G401 (cell line): ENCODE measurements at places on chromosomes 11 and 22.

DNA sequence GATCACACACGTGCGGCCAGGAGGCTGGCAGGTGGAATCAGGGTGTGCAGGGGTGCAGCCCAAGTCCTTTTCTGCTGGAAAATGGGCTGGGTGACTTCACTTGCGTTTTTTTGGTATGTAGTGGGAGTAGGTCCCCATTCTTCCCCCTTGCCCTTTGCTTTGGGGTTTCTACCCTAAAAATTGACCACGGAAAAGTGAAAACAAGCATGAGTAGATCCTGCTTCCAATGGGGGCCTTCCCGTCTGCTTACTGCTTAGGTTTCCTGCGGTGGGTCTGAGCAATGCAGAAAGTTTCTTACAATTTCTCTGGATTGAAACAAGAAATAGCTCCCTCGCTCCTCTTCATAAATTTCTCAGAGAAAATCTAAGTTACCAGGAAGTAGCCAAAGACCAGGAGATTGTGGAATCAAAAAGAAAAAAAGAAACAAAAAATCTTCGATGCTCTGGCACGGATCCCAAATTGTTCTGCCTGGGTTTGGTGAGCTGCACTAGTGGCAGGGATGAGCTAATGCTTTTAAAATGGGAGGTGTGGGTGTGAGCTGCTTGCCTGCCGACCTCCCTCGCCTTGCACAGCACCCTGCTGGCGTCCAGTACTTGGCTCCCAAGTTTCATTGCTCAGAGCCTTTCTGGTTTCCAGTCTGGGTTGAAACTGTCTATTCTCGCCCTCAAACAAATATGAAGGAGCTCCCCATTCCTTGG lies 2.4 kb downstream of the TIMP3 start:
- DNase-seq: no peak

DNA sequence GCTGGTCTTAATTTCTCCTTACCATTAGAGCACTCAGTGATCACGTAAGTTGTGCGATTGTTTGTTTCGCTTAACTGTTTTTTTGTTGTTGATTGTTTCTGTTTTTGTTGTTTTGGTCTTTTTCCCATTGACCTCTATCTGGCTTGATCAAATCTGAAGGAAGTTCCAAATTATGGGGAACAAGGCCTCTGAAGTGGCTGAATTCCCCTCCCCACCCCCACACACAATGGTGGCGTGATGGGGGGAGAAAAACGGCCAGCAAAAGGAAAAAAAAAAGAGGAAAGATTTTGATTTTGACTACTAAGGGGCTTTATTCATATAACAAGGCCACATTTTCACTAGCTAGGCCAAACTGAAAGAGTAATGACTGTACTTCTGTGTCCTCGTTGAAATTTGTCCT lies 53.6 kb downstream of the OSBPL5 start:
- no peak for DNase-seq

- DNase-seq: no peak
These were observed 213.6 kb downstream of the LRRC4C start for GRCh38 chr11:41245704-41246398.

- DNase-seq: no peak
These were observed 56.5 kb downstream of the PDHX start for GRCh38 chr11:34972892-34973291.

DNA sequence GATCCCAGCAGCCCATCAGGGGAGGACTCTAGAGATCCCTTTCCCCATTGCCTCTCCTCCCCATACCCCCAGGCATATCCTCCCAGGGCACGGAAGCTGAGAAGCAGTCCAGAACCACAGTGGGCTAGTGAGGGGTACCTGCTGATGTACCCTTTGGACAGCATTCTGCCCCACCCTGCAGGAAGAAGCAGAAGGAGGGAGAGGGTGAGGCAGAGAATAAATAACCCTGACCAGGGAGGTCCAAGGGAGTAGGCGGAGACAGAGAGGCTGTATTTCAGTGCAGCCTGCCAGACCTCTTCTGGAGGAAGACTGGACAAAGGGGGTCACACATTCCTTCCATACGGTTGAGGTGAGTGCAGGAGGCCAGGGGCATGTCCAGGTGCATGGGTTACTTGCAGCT lies at the start of gene OR51E1:
TSS of gene OR51E1 (plus strand) at position 301 of the 400 bp plus-strand sequence. CDS start 8,545 bp downstream, outside the sequence.
- DNase-seq: no peak

- DNase-seq: no peak
These were observed 22.5 kb downstream of the IFITM10 start for GRCh38 chr11:1727861-1728260.
